ENCODE measurements at places on chromosomes 4 and X. TPM values are rescaled to one million over a fixed set of nuclear protein-coding genes. Genes with fewer than 3 reads are reported as not detected.

GRCh38 chrX:69113723-69114122 lies 51.5 kb downstream of the PJA1 start:
- DNase-seq, result no peak

GRCh38 chr4:101163936-101164335 lies 183.4 kb downstream of the PPP3CA start:
- no peak for DNase-seq

DNA sequence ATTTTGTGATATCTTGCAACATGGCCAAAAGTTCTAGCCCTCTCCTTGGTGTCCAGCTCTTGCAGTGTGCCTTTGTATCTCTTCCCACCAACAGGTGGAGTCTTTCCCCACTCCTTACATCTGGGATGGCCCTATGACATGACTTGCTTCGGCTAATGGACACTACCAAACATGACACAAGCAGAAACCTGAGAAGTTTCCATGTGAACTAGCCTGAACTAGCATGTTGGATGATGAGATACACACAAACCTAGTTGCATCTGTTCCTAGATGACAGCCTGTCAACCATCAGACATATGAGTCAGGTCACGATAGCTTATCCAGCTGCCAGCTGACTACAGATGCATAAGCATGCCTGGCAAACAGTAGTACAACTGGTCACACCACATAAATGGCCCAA lies 207.5 kb upstream of the FTHL17 start:
- no peak for DNase-seq

- DNase-seq, result no peak
Measured at GRCh38 chr4:61517144-61517543, 317.0 kb downstream of the ADGRL3 start.

GRCh38 chr4:87527431-87528220 lies 1.6 kb downstream of the SPARCL1 start:
- peak; percentile 80 for DNase-seq

DNA sequence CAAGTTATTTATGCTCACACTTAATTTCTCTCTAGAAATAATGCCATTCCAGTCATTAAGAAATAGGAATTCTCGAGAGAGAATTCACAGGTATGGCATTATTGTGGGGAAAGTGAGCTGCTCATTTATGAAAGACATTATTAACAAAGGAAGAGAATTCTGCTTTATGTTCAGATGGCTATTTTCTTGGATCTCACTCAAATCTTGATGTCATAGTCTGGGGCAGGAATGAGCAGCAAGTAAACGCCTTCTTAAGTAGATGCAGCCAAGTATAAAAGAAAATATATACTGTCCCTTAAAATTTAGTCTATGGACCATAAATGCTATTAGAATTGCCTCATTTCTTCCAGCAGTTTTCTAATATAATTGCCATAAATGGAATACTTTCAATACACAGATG lies 58.2 kb upstream of the FBXW7 start:
- DNase-seq, result no peak

GRCh38 chrX:140815868-140816267 lies 106.3 kb downstream of the LINC00632 start:
- DNase-seq, result no peak

DNA sequence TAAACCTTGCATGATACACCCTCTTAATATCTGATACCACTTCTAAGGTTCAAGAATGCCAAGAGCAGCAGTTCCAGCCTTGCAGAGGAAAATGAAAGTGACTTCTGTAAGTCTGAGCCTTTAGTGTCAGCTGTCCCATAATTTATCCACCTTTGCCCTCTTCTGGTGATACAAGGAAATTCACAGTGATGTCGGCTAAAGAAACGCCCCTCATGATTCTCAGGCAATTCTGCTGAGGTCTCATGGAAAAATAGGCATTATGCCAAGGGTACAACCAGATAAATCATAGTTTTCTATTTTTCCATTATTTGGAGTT lies 172.2 kb upstream of the CXCL13 start:
- peak; percentile 42 for DNase-seq

GRCh38 chrX:22690116-22690515 lies 309.6 kb upstream of the DDX53 start:
- peak; percentile 69 for DNase-seq

GRCh38 chr4:104446431-104447278 lies 48.0 kb downstream of the CXXC4 start:
- peak; percentile 88 for DNase-seq

The KDM6A gene
- 9.9 TPM for total RNA-seq

The RRAGB gene
- total RNA-seq, result 22.6 TPM

The ZFP42 gene
- total RNA-seq, result not detected

The GALNT7 gene
- total RNA-seq, result 12.4 TPM

Measured in G401 (cell line).